ENCODE measurements at places on chromosomes 5 and 9. TPM values are rescaled to one million over a fixed set of nuclear protein-coding genes. Genes with fewer than 3 reads are reported as not detected.

Gene PDCD1LG2
- 2.5 TPM for total RNA-seq

Gene HRH2
- total RNA-seq = 1.0 TPM

Gene PCDHB5
- total RNA-seq = 0.38 TPM

Gene FOXD4L4
- not detected for total RNA-seq

Gene F12
- total RNA-seq = 1.2 TPM

Gene ZBTB26
- total RNA-seq = 3.2 TPM

Gene COL5A1
- total RNA-seq = 1.6 TPM

Gene SLC6A19
- not detected for total RNA-seq

- DNase-seq = no peak
- no peaks in the 10 kb centered on the region for H3K36me3 ChIP-seq
- H3K27me3 ChIP-seq = no peaks in the 10 kb centered on the region
- no peaks in the 10 kb centered on the region for H3K4me1 ChIP-seq
Measured at GRCh38 chr9:76583256-76583655, 124.3 kb downstream of the GCNT1 start.

DNA sequence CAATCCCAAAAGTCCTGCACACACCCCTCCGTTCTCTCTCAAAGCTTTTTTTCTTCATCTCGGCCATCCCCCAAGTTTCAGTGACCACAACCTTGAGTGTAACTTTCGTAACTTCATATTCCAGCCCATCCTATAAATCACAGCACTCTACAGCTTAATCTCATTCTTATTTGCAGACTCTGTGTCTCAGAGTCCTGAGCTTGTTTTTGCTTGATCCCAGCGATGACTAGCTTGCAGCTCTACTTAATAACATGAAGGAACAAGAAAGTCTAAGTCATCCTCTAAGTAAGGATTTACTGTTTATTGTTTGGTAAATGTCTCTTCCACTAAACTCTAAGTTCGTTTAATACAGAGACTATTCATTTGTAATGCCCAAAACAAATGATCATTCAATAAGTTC, 2.6 kb upstream of the SPDL1 start:
- H3K27me3 ChIP-seq = no peaks in the 10 kb centered on the region
- no peak overlapping the region for H3K27ac ChIP-seq
- no peaks in the 10 kb centered on the region for H3K4me1 ChIP-seq

DNA sequence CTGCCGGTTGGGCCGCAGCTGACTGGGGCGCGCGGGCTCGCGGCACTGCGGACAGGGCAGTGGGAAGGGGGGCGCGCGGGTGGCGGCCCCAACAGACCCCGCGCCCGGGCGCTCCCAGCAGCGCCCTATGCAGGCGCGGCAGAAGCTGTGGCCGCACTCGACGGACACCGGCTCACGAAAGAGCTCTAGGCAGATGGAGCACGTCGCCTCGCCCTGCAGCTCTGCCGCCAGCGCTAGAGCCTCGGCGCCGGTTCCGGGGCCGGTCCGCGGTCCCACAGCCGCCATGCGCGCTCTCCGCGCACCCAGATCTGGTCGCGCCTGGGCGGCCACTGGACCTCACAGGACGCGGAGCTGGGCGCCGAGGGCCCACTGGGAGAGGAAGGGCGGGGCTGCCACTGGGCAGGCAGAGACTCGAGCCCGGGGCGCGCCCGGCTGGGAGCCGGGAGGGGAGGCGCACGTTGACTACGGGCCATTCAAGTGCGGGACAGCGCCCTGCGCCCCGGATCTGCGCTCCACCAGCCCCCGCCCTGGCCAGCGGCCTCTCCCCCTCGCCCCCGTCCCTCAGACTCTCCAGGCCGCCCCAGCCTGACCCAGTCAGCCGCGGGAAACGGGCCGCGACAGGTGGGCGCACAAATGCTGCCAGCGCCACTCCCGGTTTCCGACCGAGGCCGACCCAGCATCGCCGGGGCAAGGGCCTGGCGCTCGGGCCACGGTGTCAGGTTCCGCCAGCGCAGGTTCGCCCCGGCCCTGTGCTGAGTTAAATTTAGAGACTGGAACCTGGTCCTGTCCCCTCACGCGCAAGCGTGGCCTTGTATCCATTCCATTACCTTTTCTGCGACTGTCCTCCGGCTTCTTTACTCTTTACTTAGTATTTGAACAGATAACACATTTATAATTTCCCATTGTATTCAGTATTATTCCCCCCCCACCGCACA, at the start of gene TRIM7:
TSS of gene TRIM7 (minus strand) at position 371 of the 935 bp plus-strand sequence. CDS start at position 285, 86 bp downstream.
- no peaks in the 10 kb centered on the region for H3K27me3 ChIP-seq
- peaks cover 26% of the 10 kb centered on the region for H3K4me1 ChIP-seq
- no peaks in the 10 kb centered on the region for H3K36me3 ChIP-seq
- peak within 1 kb of the TSS; percentile 78 for H3K4me3 ChIP-seq

DNA sequence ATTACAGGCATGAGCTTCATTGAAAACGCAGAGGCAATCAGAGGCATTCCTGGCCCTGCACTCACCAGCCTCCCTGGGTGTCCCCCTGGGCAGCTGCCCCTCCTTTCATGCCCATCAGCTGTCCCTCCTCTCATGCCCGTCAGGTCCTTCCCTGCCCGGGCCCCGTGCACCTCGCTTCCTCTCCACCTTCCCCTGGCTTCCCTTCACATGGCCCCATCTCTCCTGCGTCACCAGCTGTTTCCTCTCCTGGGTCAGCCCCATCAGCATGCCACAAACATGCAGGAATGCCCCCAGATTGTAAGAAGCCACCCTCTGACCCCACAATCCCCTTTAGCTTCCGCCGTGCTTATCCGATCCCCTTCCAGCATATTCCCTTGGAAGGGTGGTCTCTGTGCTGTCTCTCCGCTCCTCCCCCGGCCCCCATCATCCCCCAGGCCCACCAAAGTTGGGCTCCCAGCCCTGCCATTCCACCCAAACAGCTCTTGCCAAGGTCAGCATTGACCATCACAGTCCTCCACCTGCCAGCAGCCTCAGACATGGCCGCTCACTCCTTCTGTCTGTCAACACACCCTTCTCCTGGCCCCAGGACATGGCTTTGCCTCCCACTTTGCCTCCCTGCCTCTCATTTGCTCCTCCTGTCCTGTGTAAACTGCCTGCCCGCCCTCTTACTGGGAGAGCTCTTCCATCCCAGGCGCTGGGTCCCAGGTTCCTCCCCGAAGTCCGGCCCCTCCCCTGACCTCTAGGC, 98.6 kb upstream of the IER5L start:
- H3K36me3 ChIP-seq = no peaks in the 10 kb centered on the region
- no peaks in the 10 kb centered on the region for H3K27me3 ChIP-seq
- no peak overlapping the region for H3K4me3 ChIP-seq
- H3K27ac ChIP-seq = no peak overlapping the region
- H3K4me1 ChIP-seq = no peaks in the 10 kb centered on the region
- no peak for DNase-seq

- no peak for DNase-seq
- no peak overlapping the region for H3K4me3 ChIP-seq
- H3K36me3 ChIP-seq = no peaks in the 10 kb centered on the region
- H3K4me1 ChIP-seq = no peaks in the 10 kb centered on the region
- H3K27ac ChIP-seq = no peak overlapping the region
Measured at GRCh38 chr5:167903659-167904058, 387.8 kb upstream of the WWC1 start.

GRCh38 chr9:115157245-115157674, 39.3 kb upstream of the TNC start:
- H3K36me3 ChIP-seq = no peaks in the 10 kb centered on the region
- H3K27me3 ChIP-seq = no peaks in the 10 kb centered on the region
- DNase-seq = no peak
- no peak overlapping the region for H3K27ac ChIP-seq

GRCh38 chr9:110538647-110539041, 40.9 kb downstream of the SVEP1 start:
- H3K27me3 ChIP-seq = no peaks in the 10 kb centered on the region
- no peak for DNase-seq
- no peaks in the 10 kb centered on the region for H3K4me1 ChIP-seq
- H3K36me3 ChIP-seq = no peaks in the 10 kb centered on the region
- H3K4me3 ChIP-seq = no peak overlapping the region

GRCh38 chr5:58885260-58885659, 302.4 kb downstream of the RAB3C start:
- no peak overlapping the region for H3K4me3 ChIP-seq
- H3K27ac ChIP-seq = no peak overlapping the region
- H3K27me3 ChIP-seq = no peaks in the 10 kb centered on the region
- H3K4me1 ChIP-seq = peaks cover 8% of the 10 kb centered on the region

DNA sequence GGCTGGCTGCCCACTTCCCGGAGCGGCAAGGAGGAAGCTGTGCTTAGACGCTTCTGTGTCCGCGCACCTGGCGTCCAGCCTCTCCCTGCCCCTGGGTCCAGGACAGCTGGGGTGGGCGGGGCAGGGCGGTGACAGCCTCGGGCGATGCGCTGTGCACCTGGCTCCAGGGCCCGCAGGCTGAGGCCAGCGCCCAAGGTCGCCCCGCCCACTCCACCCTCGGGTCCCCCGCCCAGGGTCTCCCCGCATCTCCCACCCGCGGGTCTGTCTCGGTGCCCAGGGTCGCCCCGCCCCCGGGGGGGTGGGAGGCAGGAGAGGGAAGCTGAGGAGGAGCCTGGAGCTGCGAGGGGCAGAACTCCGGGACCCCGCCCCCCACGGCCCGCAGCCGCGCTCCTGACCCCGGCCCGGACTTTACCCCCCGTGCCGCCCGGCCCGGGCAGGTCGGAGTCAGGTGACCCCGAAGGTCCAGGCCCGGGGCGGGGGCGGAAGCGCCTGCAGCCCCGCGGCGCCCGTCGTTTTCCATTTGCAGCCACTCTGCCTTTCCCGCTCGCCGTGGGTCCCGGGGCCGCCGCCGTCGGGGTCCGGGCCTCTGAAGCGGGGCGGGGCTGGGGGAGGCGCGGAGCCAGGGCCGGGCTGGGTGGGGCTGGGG, at the start of gene ENTPD8:
TSS of gene ENTPD8 (minus strand) at position 69 of the 646 bp plus-strand sequence. CDS start 3,072 bp downstream, outside the sequence.
- DNase-seq = no peak
- H3K27ac ChIP-seq = no peak within 1 kb of the TSS
- H3K4me1 ChIP-seq = no peaks in the 10 kb centered on the region
- H3K27me3 ChIP-seq = peaks cover 49% of the 10 kb centered on the region
- no peak within 1 kb of the TSS for H3K4me3 ChIP-seq

DNA sequence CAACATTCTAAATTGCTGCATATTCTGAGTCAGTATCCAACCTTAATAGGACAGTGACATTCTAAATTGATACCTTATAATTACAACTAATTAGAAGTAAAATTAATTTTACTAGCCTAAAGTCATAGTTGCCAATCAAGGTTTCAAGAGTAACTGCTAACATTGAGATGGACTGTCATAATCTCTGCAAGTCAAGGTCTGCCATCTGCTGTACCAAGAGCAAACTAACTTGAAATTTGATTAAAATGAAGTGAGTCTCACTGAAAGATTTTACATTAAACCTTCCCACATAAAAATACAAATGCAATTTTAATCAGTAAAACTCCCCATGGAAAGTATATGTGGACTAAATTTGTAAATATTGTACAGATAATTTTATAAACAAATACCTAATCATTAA, 235.3 kb downstream of the PRDM9 start:
- no peaks in the 10 kb centered on the region for H3K36me3 ChIP-seq
- no peaks in the 10 kb centered on the region for H3K27me3 ChIP-seq
- H3K4me1 ChIP-seq = no peaks in the 10 kb centered on the region
- DNase-seq = no peak
- H3K4me3 ChIP-seq = no peak overlapping the region
- no peak overlapping the region for H3K27ac ChIP-seq

All from gastrocnemius medialis (tissue), 4 donors.